ENCODE measurements at places on chromosomes 5 and 9.

GRCh38 chr9:105051897-105052296 lies 123.9 kb upstream of the ABCA1 start:
- no peaks in the 10 kb centered on the region for H3K27me3 ChIP-seq
- no peak overlapping the region for H3K4me3 ChIP-seq
- DNase-seq, result no peak
- H3K4me1 ChIP-seq, result peaks cover 2% of the 10 kb centered on the region
- H3K27ac ChIP-seq, result no peak overlapping the region

DNA sequence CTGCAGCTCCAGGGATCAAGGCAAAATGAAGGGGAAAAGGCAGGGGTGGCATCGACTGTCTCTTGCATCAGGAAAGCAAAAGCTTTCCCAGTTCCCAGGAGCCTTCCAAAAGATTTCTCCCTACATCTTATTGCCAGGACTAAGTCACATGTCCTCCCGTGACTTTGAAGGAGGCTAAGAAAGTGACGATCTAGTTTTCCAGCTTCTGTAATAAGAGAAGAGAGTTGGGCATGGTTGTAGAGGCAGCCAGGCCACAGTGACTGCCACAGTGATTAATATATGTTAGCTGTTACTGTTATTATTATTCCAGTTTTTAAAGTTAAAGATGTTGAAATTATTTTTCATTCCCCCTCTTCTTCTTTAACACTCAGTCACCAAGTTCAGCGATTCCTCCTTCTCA lies 77.1 kb downstream of the RMI1 start:
- no peak for DNase-seq
- no peaks in the 10 kb centered on the region for H3K36me3 ChIP-seq
- H3K27me3 ChIP-seq, result no peaks in the 10 kb centered on the region
- no peak overlapping the region for H3K4me3 ChIP-seq
- no peaks in the 10 kb centered on the region for H3K4me1 ChIP-seq

GRCh38 chr9:94002316-94003140 lies 47.4 kb upstream of the BARX1 start:
- DNase-seq, result peak; percentile 33
- no peak overlapping the region for H3K27ac ChIP-seq
- no peak overlapping the region for H3K4me3 ChIP-seq
- H3K36me3 ChIP-seq, result no peaks in the 10 kb centered on the region

- DNase-seq, result no peak
- no peak overlapping the region for H3K27ac ChIP-seq
- H3K27me3 ChIP-seq, result no peaks in the 10 kb centered on the region
- no peak overlapping the region for H3K4me3 ChIP-seq
- no peaks in the 10 kb centered on the region for H3K4me1 ChIP-seq
Observed at GRCh38 chr9:30250872-30251271, 2133.6 kb upstream of the ACO1 start.

DNA sequence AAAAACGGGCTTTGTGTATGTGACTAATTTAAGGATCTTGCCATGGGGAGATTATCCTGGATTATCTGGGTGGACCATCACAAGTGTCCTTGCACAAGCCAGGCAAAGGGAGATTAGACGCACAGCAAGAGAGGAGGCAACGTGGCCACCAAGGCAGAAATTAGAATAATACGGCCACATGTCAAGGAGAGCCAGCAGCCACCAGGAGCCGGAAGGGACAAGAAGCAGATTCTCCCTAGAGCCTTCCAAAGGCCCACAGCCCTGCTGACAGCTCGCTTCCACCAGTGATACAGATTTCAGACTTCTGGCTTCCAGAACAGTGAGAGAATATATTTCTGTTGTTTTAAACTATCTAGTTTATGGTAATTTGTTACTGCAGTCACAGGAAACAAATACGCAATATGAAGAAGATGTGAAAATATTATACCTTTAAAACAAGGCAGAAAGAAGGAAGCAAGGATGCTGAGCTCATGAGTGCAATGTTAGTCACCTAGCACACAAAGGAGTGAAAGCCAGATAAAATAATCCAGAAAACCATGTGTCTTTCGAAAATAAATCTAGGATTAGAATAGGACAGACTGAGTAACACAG lies 28.7 kb upstream of the F2RL1 start:
- H3K36me3 ChIP-seq, result no peaks in the 10 kb centered on the region
- no peak overlapping the region for H3K4me3 ChIP-seq
- no peaks in the 10 kb centered on the region for H3K4me1 ChIP-seq
- no peaks in the 10 kb centered on the region for H3K27me3 ChIP-seq

- no peak for DNase-seq
- no peaks in the 10 kb centered on the region for H3K27me3 ChIP-seq
- no peak overlapping the region for H3K27ac ChIP-seq
- no peaks in the 10 kb centered on the region for H3K4me1 ChIP-seq
- no peaks in the 10 kb centered on the region for H3K36me3 ChIP-seq
- H3K4me3 ChIP-seq, result no peak overlapping the region
Observed at GRCh38 chr9:101478906-101479305, 43.3 kb upstream of the ALDOB start.

- DNase-seq, result no peak
- H3K4me3 ChIP-seq, result no peak overlapping the region
- H3K27me3 ChIP-seq, result no peaks in the 10 kb centered on the region
- no peaks in the 10 kb centered on the region for H3K4me1 ChIP-seq
Observed at GRCh38 chr5:134594336-134594735, 38.3 kb downstream of the SAR1B start.

Measured in trophoblast cell (in vitro differentiated cells and primary cell).